ENCODE measurements at places on chromosomes 4 and X. TPM values are rescaled to one million over a fixed set of nuclear protein-coding genes. Genes with fewer than 3 reads are reported as not detected.

DNA sequence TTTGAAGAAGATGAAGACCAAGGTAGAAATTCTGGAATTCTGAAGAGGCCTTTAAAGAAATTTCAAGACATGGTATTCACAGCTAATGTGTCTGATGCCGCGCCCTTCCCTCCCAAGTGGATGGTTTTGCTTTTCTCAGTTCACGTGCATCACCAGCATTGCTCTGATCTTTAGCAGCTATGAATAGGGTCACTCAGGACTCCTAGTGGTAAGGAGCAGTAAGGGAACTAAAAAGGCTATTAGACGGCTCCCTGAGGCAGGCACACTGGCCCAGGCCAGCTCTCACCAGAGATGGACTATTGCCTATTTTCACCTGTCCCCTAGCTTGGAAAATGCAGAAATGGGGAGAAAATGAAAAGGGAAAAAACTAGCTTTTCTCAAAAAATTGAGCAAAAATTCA is 447.5 kb upstream of the RASGEF1B start:
- DNase-seq: peak; percentile 3

DNA sequence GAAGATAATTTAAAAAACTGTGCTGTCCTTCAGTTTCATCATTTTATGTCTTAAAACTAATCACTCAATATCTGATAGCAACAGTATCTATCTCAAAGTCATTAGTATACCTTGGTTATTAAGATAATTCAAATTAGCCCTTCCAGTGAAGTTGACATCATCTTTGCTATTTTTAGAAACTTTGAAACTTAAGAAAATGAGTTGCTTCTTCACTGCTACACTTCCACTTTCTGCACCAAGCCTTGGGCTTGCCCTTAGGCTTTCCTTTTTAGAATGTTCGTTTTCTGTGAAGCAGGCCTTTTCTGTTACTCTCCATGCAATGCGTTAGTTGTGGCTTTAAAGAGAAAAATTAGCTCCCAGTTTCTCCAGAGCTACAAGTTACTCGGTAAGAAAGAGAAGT is 4.4 kb upstream of the VAMP7 start:
- no peak for DNase-seq

DNA sequence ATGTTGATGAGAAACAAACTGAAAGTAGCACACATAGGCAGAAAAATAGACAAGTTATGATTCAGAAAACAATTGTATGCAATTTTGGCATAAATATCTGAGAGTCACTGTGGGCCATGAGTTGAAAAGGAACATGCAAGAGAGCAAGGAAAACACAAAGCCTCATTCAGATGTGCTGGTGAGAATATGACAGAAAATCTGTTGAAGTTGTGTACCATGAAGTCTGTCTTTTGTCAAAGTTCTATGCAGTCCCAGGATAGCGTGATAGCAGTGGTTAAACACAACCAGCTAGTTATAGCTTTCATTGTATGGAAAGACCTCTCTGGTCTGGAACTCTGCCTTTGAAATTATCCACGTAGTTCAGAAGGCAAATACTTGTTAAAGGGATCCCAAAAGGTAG is 53.0 kb downstream of the TMEM154 start:
- DNase-seq: no peak

GRCh38 chr4:145888393-145888792 is 50.2 kb downstream of the ZNF827 start:
- no peak for DNase-seq

GRCh38 chr4:147620315-147620714 is 3.1 kb downstream of the TMEM184C start:
- no peak for DNase-seq

DNA sequence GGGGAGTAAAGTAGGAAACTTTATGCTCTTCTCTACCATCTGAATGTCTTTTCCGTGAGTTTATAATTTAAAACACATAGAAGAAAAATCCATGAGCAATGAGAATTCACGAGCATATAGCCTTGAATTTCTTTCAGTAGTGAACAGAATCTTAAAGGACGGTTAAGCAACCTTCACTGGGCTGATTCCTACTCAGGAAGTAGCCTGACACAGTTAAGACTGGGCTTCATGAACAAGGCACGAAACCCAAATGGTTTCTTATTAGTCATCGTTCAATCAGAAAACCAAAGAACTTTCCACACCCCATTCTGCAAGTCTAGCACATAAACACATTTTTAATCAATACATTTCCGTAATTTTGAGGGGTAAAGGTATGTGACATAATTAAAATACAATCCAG is 95.8 kb downstream of the SH3KBP1 start:
- no peak for DNase-seq

DNA sequence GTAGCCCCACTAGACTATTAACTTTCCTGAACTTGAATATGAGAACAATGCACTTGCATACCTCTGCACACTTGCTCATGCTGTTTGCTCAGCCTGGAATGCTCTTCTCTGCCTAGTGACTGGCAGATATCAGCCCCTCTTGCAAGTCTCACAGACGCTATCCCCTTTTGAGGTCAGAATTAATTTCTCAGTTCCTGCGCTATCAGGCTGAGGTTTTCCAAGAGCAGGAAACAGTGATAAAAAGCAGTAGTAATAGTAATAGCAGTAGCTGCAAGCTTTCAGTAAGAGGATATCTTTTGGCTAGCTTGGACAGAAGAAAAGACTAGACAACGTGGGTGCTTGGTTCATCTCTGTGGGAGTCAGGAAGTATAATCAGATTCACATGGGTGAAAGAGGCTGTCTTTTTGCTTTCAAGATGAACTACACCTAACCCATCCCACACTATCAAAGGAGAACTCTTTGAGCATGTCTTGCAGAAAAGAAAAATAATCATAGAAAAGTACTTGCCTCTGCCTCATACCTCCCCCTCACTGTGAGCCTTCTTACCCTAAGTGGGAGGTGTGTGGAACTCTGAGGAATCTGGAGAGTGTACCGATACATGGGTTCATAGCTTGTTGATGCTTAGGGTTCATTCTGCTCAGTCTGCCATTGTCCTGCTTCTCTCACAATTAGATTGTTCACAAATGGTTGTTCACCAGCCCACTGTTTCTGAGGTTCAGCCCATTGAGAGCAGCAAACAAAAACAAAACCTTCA is 11.3 kb upstream of the DRP2 start:
- no peak for DNase-seq

GRCh38 chr4:124333466-124333865 is 379.1 kb downstream of the ANKRD50 start:
- no peak for DNase-seq

PCDH7 gene
- total RNA-seq: 21.0 TPM

- DNase-seq: no peak
Observed at GRCh38 chr4:185992585-185992984, 76.4 kb upstream of the TLR3 start.

DUSP9 gene
- total RNA-seq: not detected

DNA sequence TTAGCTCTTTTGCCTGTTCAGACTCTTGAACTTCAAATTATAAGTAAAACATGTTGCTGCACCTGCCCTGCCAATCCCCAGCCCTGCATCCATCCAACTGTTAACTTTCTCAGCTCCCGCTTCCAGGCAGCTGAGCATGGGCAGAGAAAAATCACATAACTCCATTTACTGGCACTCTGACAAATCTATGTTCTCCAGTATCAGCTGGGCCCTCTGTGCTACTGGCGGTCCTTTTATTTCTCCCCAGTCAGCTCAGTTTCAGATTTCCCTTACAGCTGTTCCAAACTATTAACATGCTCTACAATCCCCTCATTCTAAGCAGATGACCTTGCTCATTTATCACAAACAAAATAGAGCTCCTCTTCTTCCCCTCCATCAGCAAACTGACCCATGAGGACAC is 240.4 kb upstream of the TET2 start:
- no peak for DNase-seq

- no peak for DNase-seq
Observed at GRCh38 chr4:150699599-150699998, 117.6 kb downstream of the MAB21L2 start.

DNA sequence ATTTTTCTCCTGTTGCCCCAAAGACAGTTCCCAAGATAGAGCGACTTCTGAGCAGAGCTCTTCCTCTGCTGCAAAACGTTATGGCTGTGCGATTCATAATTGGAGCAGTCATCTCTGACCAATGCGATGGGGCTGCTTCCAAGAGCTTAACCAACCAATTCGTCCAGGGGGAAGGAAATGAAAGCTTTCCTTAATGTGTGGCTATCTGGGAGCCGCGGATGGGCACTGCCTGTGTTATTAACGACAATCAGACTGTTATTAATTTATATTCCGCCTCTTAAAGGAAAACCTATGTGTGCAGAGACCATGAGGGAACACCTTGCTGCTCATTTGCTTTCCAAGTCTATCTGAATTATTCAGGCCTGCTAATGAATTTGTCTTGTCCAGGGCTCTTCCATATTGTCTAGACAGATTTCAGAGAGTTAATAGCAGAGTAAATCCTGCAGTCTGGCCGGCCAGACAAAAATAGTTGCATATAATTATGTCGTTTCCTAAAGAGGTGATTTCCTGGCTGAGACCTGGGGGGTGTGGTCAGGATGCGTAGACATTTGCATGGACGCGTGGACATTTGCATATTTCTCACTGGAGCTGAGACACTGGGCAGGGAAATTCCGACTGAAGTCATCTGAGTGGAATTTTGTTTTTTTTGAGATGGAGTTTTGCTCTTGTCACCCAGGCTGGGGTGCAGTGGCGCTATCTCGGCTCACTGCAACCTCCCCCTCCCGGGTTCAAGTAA is 135.4 kb downstream of the HMX1 start:
- no peak for DNase-seq

SHOX gene
- not detected for total RNA-seq

- peak; percentile 33 for DNase-seq
Observed at GRCh38 chr4:19689511-19689910, 562.2 kb upstream of the SLIT2 start.

- DNase-seq: no peak
Observed at GRCh38 chr4:141807103-141807891, 170.9 kb downstream of the IL15 start.

CLDN2 gene
- not detected for total RNA-seq

CENPI gene
- 28.9 TPM for total RNA-seq

TMPRSS11B gene
- not detected for total RNA-seq

- DNase-seq: no peak
Observed at GRCh38 chr4:88860586-88860985, 163.0 kb upstream of the NAP1L5 start.

Measured in endothelial cell of umbilical vein (primary cell).